ENCODE measurements at places on chromosomes 5 and 9. TPM values are rescaled to one million over a fixed set of nuclear protein-coding genes. Genes with fewer than 3 reads are reported as not detected.

DNA sequence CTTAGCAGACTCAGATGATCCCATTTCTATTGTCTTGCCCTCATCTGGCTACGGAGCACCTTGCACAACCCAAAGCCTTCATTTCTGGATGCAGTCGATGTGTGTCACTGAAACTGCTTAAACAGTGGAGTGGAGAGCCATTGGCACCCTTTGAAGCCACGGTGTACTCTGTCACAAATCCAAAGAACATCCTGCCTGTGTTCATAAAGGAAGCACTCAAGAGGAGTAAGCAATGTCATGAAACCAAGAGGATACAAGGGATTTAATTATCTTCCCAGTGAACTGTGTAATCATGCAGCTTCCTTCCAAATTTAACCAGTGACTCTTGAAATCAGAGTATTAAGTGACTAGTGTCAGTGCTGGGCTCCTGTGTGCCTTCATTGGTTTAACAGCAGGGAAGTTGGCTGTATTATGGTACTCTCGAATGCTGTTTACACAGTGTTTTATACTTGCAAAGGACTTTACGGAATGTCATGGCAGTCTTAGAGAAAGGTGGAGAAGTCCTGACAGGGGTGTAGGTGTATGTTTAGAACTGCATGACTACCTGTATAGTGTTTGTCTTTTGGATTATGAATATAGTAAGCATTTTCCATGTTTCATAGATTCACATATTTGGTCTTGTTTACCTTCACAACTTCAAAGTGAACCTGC lies 41.9 kb downstream of the CD180 start:
- no peak for DNase-seq

DNA sequence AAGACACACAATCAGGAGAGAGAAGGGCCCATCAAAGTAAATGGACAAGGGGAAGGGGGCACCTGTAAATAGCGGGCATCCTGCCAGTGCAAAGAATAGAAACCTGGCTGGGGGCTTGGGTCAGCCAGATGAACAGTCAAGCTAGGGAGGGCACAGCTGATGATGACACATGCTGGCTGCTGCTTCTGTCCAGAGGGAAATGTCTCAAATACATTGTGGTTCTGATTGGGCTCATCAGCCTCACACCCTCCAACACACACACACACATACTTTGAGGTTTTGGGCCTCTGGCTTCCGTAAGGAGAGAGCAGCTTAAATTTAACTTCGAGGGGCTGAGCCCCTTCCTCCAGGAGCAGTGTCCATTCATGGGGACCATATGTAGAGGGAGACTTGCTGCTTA lies 27.6 kb upstream of the SPATA31E1 start:
- no peak for DNase-seq

GRCh38 chr9:114359801-114360200 lies 28.0 kb downstream of the AKNA start:
- no peak for DNase-seq

The SETD9 gene
- 10.6 TPM for total RNA-seq

DNA sequence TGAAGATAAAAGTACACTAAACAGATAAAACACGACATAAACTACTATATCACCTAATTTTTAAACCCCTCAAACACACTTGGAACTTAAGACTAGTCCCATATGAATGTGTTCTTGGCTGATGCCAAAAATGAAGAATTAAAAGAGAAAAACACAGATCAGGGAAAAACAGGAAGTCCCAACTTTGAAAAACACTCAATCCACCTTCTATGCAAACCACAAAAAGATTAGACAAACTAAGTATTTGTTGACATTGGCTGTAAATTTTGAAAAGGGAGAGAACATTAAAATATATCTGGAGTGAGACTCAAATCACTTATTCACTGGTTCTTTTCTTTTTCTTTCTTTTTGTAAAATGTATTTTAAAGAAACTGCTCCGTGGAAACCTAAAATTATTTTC lies 81.4 kb downstream of the ANKH start:
- no peak for DNase-seq

DNA sequence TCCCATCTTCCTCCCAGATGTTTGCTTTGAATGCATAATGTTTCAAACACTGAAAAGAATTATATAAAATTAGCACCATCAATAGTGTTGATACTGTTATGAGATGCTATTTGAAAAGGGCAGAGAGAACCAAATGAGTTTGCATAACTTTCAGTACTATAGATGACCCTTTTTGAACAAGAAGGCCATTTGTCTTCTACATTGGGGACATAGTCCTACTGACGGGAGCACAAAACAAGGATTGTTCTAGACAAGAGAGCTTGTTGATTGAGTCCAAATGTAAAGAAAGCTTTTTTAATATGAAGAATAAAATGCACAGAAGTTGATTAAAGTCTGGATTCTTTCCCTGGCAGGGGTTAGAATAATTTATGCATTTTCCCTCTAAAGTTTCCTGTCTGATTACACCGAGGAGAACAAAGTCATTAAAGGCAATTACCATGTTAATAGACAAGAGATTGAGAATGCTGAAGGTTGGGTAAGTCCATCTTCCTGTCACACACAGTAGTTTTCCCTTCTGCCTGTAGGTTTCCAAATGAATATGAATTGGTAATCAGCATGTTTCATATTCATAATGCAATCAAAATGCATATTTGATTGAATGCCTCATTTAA lies 32.8 kb upstream of the ADCY2 start:
- DNase-seq = no peak

DNA sequence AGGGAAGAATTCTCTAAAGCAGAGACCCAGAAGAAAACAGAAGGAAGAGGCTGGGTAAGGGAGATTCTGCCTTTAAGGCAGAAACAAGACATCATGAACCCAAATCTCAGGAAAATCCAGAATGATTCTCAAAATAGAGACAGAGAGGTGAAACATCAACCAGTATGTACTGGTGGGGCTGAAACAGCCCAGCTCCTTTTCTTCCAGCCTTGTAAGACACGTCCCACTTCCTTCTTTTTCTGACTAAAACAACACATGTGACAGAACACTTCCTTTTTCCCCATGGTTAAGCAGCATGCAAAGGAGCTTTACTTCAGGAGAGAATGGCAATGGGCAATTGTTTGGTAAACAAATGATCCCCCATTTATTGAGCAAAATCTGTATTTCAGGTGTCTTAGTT lies 230.8 kb upstream of the NR4A3 start:
- no peak for DNase-seq

GRCh38 chr9:6562201-6562600 lies 83.3 kb downstream of the GLDC start:
- DNase-seq = no peak

DNA sequence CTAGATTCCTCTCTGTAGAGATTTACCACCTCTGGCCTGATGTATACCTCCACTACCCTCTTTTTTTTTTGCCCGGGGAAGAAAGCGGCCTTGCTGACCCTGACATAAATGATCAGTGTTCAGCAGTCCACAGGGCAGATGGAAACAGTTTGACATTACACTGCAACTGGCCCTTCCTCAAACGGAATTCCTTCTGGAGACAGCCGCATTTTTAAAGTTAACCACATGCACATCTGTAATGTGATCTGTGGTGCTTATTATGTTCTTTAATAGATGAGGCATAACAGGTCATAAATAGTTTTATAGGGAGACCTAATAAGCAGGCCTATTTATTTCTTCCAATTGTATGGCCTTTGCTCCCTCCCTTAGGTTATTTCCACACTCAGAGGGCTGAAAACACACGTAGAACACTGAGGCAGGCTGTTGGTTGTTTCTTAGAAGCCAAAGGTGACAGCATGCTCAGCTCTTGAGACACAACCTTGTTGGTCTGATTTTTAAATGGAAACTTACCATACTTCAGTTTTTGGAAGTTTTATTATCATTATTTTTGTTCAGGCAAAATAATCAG lies 84.0 kb upstream of the APC start:
- DNase-seq = no peak

GRCh38 chr9:126894052-126894603 lies 20.5 kb upstream of the RALGPS1 start:
- DNase-seq = no peak

The LHX6 gene
- total RNA-seq = 0.26 TPM

DNA sequence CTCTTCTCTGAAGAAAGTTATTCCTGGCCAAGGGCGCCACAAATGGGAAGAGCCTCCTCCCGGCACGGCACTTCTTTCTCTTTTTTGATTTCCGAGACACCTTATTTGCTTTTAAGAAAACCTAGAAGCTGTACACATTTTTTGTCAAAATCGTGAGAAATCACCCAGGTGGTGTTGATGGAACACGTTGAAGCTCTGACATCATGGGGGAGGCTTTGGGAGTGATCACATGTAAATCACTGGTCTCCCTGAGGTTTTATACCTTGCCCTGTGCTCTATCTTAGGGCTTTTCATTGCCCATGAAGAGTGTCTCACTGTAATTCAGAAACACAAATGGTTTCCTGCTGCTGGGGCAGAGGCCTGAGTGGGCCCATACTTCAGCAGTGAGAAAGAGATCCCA lies 27.4 kb downstream of the SLC36A1 start:
- DNase-seq = no peak

The DELE1 gene
- 88.1 TPM for total RNA-seq

- no peak for DNase-seq
Measured at GRCh38 chr9:123639743-123640142, 283.7 kb downstream of the CRB2 start.

DNA sequence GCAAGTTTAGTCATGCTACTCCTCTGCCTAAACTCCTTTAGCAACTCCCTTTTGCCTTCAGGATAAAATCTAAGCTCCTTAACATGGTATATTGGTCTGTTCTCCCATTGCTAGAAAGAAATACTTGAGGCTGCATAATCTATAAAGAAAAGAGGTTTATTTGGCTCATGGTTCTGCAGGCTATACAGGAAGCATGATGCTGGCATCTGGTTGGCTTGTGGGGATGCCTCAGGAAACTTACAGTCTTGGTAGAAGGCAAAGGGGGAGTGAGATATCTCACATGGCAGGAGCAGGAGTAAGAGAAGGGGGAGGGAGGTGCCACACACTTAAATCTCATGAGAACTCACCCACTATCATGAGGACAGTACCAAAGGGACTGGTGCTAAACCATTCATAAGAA lies 145.0 kb downstream of the GDNF start:
- no peak for DNase-seq

DNA sequence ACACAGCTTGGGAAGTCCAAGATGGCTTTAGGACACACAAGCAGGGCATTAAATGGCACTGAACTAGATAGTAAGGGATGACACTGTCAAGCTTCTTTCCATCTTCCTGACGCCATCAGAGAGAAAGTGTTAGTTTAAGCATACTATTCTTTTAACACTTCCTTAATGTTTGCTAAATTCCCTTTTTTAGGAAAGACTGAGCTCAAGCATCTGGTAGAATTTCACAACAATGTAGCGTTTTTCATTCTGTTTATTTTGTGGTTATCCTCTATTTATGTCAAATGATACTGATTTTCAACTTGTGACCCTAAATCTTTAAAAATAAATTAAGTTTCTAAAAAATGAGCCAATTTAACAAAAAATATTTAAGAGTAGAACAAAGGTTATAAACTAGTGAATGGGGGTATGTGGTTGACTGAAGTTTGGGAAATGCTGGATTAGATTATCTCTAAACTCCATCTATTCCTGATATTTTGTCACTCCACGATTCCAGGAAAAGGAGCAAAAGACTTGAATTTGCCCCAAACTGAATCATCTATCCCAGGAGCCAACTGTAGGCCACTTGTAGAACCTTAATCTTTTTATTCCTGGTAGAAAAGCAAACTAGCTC lies 147.4 kb upstream of the KLF9 start:
- DNase-seq = no peak

DNA sequence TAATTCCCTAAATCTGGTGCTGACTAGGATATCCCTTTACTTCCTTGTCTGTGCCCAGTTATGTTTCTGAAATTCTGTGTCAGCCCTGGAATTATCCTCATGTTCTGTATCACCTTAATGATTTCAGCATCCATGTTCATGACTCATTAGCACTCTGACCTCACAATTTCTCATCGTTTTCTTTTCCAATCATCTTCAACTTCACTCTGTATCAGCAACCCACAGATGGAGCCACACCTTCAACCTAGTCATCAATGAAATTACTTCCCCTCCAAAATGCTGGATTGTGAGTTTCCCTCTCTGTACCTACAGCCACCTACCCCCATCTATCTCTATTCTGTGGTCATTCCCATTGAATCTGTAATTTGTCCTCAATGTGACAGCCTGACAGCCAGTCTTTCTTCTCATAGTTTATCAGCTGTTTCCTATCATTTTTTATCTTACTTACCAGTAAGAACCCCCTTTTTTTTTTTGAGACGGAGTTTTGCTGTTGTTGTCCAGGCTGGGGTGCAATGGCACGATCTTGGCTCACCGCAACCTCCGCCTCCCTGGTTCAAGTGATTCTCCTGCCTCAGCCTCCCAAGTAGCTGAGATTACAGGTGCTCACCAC lies 3.1 kb upstream of the IL6ST start:
- peak; percentile 56 for DNase-seq

DNA sequence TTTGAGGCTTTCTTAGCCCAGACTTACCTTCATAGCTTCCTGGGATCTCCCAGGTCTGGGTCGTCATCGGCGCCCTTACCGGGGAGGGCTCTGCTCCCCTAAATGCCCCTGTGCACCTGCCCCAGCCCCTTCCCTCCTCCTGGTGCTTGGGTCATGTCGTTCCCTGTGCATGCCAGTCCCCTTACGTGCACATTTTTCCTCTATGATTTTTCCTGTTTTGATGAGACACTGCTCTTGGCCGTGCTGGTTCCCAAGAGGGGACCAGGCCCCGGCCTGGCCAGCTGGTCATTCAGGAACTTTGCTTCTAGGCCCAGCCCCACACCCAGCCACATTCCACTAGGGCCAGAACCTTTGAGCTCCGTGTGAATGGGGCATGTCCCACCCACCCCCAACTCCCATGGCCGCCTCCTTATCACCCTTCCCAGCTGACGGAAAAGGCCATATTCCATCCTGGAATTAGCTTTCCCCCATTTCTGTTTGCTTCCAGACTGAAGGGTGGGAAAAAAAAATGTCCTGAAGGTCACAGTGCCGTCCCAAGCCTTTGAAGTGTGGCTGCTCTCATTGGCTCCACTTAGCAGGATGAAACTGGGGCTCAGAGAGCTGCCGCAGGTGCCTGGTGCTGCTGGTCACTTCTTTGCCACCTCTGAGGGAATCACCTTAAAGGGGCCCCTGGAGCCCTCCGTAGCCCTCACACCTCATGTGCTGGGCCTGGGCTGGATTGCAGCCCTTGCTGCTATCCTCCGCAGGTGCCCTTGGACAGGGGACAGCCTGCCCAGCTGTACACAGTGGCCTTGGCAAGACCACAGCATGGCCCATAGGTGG lies 25.1 kb downstream of the ERGIC1 start:
- no peak for DNase-seq
